ENCODE measurements at places on chromosomes 3 and 15.
A peak's percentile ranks its signal among the peaks of the same experiment; 100 is the strongest.

- DNase-seq: no peak
Observed at GRCh38 chr15:35565901-35566300, 19.9 kb upstream of the DPH6 start.

- no peak for DNase-seq
Observed at GRCh38 chr15:31330836-31331235, 4.2 kb downstream of the KLF13 start.

GRCh38 chr3:164390046-164390445 lies 688.2 kb downstream of the SI start:
- no peak for DNase-seq

DNA sequence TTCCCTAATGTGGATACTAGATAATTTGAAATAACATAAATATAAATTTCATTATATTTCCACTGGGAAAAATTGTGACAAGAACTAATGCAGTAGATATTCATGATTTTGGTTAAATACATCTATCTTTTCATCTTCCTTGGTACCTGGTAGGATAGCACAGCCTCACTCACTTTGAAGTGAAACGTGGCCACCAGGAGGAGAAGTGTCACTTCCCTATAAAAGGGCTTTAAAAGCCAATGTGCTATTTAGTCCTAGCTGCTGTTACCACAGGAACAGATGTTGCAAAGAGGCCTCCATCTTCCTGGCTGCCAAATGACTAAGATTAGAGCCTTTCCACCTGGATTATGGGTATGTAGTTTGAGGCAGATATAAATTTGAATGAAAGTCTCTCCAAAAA lies 140.0 kb downstream of the PLOD2 start:
- DNase-seq: peak; percentile 3

DNA sequence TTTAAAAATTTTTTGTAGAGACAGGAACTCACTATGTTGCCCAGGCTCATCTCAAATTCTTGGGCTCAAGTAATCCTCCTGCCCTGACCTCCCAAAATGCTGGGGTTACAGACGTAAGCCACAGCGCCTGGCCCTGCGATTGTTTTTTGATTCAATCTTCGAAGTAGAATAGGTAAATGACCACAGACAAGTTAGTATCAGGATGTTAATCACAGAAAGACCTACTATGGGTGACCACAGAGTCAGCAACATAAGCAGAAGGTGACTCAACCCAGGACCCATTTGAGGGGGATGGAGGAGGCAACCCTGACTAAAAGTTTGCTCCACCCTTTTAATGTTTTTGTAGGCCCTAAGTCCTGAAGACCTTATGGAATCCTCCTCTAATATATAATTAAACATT lies 10.0 kb upstream of the USP3 start:
- DNase-seq: no peak

DNA sequence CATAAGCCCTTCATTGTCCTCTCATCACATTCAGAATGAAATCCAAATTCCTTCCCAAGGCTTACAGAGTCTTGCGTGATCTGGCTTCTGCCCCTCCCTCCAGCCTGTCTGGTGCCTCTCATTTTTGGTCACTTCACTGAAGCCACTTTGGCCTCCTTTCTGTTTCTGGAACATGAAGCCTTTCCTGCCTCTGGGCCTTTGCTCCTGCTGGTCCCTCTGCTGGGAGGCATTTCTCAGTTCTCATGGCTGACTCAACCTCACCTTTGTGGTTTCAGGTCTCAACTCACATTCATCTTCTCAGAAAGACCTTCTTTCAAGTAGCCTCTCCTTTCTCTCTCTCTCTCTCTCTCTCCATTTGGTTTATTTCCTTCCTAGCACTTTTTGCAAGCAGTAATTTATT lies 43.9 kb upstream of the BHLHE40 start:
- no peak for DNase-seq

DNA sequence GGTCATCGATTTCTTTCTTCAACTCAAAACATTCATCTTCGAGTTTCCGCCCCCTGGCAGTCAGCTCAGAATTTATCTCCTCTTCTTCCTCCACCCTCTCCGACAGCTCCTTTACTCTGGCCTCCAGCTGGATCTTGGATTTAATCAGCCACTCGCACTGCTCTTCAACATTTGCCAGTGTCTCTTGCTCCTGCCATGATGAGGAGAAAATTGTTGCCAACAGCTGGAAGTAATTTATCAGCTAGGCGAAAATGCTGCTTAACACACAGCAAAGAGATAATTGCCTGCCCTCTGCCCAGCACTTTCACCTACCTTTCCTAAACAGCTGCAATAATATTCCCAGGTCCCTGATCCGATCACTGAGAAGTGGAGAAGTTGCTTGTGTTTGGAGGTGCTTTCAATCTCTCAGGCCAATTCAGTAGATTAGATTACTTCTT lies 69.3 kb downstream of the MYH15 start:
- no peak for DNase-seq

- DNase-seq: no peak
Observed at GRCh38 chr3:23611737-23612295, 193.9 kb upstream of the UBE2E1 start.

DNA sequence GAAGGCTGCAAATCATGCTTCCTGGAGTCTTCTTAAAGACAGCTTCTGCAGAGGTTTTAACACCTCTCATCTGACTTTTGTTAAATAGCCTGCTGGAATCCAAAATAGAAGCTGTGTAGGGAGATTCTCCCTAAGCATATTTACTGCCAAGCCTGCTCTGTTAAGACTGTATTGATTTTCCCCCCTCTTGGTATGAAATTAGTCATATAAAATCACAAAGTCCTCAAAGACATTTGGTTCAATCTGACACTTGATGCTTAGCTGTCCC lies 94.6 kb downstream of the ITPR1 start:
- DNase-seq: no peak

DNA sequence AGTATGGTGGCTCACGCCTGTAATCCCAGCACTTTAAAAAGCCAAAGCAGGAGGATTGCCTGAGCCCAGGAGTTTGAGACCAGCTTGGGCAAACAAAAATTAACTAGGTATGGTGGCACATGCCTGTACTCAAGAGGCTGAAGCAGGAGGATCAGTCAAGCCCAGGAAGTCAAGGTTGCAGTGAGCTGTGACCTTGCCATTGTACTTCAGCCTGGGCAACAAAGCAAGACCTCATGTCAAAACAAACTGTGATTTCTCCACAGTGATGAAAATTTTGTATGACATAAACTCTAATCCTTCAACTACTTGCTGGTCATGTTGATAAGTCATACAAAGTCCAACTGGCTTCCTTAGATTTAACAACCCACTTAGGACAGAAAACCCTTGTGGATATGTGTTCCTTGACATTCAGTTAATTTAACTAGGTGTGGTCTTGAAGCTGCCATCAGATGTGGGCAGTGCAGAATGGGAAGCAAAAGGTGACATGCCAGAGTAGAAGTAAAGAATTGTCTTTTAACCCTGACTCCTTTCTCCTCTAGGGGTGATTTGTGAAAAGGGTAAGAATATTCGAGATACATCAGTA lies 263.3 kb downstream of the PTPRG start:
- DNase-seq: no peak

DNA sequence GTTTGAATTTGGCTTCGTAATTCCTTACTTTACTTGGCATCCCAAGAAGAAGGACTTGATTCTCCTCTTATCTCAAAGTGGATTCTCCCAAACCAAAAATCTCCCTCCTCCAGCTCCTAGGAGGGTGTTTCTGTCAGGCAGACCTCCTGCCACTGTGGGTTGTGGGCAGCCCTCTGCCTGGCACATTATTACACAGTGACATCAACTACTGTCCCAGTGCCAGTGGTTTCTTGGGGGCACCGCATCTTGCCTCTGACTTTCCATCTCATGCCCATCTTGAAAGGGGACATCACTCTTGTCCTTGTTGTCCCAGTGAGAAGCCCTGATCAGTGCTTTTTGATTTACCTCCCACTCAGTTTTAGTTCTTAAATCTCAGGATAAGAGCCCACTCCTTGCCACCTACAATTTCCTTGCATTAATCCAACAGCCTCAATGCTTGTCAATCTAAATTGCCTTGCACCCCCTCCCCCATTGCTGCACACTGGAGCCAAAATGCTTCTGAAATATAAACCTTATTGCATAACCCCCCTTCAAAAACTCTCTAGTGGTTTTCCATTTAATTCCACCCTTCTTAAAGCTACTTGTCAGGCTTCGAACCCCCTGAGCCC lies 81.0 kb downstream of the TRAK1 start:
- DNase-seq: no peak

- DNase-seq: no peak
Observed at GRCh38 chr15:74158855-74159650, 14.5 kb upstream of the ISLR start.

DNA sequence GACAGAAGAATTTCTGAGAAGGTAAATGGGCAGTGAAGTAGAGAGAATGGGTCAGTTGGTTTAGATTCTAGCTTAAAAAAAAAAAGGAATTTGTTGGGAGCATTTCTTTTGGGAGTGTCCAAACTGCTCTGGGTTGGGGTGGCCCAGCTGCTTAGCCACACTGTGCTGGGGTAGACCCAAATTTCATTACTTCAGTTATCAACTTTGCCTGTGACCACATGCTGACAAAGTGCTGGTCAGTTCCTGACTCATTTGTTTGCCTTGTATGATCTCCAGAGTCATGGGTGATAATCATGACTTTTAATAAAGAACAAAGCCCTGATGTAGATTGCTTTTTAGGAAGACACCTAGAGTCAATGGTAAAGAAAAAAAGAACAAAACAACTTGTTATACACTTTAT lies 121.5 kb upstream of the FGF7 start:
- no peak for DNase-seq

DNA sequence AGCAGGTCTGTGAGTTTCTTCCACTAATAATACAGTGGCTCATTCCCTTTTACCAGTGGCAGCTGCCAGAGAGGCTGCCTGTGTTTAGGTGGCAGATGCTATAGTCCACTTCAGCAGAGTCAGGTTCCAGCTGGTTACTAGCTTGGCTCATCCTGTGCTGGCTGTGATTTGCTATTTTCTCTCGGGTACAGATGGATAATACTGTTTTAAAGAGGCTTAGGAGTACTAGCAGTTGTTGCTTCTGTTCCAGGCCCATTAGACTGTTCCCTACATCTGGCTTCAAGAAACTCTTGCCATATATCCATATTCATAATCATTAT lies 41.0 kb downstream of the ZNF609 start:
- no peak for DNase-seq

- DNase-seq: no peak
Observed at GRCh38 chr3:185212086-185212485, 41.8 kb downstream of the EHHADH start.

DNA sequence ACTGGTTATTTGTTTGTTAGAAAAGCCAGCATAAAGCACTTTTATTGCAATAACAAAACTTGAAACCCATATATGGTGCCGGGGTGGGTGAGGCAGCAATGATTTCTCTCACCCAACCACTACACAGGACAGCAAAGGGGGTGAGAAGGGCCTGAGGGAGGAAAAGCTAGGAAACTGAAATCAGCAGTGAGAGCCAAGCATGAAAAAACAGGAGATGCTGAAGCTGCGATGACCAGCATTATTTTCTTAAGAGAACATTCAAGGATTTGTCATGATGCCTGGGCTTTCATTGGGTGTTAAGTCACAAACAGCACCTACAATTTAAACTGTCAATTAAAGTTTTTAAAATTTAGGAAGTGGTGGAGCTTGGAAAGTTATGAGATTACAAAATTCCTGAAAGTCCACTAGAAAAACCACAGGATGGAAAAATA lies 11.9 kb upstream of the TM4SF4 start:
- no peak for DNase-seq

- DNase-seq: no peak
Observed at GRCh38 chr3:29583861-29584260, 303.0 kb downstream of the RBMS3 start.

- no peak for DNase-seq
Observed at GRCh38 chr3:101667331-101667730, 9.6 kb downstream of the ZBTB11 start.

DNA sequence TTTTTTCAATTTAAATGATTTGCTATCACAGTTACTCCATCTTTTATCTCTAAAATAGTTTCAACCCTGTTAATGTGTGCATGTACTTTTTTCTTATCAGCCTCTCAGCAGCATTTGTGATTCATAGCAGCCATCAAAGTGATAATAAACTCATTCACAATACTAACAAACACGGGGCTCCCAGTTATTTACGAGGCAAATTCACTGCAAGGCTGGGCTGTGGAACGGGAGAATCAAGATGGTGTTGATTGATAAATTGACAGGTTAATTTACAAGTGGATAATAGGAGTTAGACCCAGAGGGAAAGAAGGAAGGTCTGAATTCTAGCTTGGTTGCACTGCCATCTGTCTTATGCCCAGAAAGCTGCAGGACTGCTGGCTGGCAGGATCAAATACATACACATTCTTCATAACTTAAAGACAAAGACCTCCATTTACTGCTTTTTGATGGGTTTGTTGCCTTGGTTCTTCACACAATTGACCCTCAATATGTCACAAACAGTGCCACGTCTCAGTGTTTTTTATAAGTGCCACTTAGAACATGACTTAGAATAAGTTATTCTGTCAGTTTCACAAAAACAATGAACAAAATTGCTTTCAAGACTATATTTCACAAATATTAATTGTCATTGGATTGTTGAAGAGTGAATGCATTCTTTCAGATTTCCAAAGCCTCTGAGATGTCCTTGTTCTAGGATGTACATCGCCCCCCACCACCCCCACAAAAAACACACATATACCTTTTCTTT lies 562.8 kb downstream of the NR2F2 start:
- DNase-seq: peak; percentile 11

DNA sequence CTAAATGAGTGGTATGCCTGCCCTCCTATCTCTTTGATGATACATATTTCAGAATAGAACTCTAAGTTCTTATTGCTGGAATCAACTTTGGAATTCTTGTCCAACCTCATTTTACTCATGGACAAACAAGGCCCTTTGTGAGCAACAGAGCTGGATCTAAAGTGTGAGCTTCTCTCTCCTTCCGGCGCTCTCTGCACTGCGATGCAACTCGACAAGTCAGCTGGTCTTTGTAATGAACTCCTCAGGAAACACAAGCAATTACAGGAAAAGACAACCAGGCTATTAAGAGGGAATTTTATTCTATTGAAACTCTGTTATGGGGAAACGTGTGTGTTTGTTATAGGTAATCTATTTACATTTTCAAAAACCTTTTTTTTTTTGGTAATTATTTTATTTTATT lies 20.3 kb upstream of the NRROS start:
- no peak for DNase-seq

GRCh38 chr15:67050062-67050461 lies 15.3 kb upstream of the SMAD3 start:
- DNase-seq: no peak

- no peak for DNase-seq
Observed at GRCh38 chr15:53910236-53910849, 67.9 kb upstream of the UNC13C start.
